ENCODE measurements at places on chromosomes 3 and 15.

GRCh38 chr15:64883100-64883581, 28.6 kb upstream of the ANKDD1A start:
- no peak for DNase-seq

GRCh38 chr15:89690276-89691218, at the start of the genes PEX11A and WDR93:
Gene PEX11A, minus strand, starts transcription at chr15:89690754. Its CDS starts 122 bp downstream, at chr15:89690632.
Gene WDR93, plus strand, starts transcription at chr15:89690811. Its CDS starts 10,936 bp downstream, at chr15:89701747.
- DNase-seq = peak; percentile 70

GRCh38 chr3:130014526-130014925, 40.0 kb downstream of the TRH start:
- no peak for DNase-seq

- no peak for DNase-seq
These were observed 200.4 kb upstream of the WNT5A start for GRCh38 chr3:55687526-55687925.

GRCh38 chr3:73789825-73790444, 165.2 kb upstream of the PDZRN3 start:
- no peak for DNase-seq

- DNase-seq = no peak
These were observed 1.1 kb downstream of the STAC start for GRCh38 chr3:36381311-36381956.

DNA sequence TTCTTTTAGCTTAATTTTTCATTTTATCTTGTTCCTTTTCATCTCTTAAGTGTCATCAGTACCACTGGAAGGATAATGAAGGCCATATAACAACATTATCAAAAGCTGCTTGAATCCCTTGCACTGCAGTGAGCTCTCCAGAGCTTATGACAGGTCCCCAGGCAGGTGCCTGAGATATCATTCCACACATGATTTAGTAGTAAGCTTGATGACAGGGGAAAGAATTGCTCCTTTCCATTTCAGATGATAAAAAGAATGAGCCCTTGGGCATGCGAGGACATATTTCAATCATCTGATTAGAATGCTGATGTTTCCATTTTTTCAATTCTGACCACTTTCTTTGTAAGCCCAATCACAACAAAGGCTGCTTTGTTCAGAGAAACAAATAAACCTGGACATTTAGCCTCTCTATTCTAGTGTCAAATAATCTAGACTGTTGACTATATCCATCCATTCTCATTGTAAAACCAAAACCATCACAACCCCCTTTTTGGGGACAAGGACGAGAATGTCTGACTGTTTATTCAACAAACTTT, 567.8 kb downstream of the IGSF11 start:
- DNase-seq = no peak

- DNase-seq = no peak
These were observed 48.1 kb upstream of the EPHA3 start for GRCh38 chr3:89059211-89059925.

GRCh38 chr3:182585532-182586150, 207.7 kb upstream of the ATP11B start:
- DNase-seq = no peak

DNA sequence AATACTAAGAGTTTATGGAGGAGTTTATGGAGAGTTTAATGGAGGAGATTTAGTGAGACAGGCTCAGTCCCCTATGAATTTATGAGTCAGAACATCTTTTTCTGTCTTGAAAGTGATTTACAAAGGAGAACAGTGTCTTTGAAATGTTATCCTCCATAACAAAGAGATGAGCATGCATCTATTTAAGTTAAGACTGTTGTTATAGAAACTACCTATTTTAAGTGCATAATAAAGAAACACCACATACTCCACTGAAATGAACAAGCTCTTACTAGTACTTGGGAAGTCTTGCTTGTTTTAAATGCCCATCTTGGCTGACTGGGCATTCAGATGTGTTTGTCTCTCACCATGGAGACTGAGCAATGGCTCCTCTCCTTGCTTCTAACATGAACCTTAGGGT, 118.7 kb upstream of the ACP3 start:
- no peak for DNase-seq

- no peak for DNase-seq
These were observed 135.4 kb downstream of the RAB11A start for GRCh38 chr15:66004618-66005262.

- no peak for DNase-seq
These were observed 379.4 kb downstream of the DIPK2A start for GRCh38 chr3:144351011-144351410.

DNA sequence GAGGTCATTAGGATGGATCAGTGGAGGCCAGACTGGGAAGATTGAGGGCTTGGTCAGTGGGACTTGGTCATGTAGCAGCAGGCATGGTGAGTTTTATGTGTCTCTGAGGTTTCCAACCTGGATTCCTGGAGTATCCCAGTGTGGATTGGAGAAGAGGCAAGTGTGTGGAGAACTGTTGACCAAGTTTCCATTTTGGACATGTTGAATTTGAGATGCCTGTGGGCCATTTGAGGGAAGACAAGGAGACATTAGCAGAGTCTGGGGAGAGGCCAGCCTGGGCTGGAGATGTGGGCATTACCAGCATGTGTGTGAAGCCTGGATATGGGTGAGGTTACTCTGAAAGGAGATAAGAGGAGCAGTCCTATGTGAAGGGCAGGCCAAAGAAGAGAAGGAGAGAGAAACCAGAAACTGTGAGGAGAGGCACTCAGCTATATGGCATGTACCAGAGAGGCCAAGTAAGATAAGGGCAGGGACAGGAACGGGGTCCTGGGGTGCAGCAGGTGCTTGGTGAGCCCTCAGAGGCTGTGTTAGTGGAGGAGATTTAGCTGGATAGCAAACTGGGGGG, 4.3 kb downstream of the SLC25A38 start:
- no peak for DNase-seq

DNA sequence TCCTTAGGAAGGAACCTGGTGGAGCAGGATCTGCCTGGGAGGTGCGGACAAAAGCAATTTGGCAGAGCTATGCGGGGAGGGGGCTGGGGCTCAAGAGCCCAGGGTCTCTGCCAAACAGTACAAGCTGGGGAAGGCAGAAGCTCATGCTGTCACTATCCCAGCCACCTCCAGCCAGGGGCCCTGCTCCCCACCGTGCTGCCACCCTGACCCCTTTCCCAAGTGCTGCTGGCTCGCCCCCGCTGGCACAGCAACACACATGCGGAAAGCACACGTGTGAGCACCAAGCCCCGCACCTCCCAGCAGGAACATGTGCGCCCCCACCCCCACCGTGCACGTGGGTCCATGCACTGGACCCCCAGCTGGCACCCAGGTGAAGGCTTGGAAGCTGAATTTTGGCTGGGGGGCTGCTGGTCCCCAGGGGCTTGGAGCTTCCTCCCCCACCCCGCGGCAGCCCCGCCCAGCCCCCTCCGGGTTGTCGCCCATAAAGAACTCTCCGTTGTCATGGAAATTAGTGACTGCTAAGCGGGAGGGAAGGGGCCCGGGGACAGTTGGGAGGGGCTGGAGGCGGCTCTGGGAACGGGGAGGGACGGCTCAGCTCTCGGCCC, 742 bp downstream of the CAMKV start:
- no peak for DNase-seq

DNA sequence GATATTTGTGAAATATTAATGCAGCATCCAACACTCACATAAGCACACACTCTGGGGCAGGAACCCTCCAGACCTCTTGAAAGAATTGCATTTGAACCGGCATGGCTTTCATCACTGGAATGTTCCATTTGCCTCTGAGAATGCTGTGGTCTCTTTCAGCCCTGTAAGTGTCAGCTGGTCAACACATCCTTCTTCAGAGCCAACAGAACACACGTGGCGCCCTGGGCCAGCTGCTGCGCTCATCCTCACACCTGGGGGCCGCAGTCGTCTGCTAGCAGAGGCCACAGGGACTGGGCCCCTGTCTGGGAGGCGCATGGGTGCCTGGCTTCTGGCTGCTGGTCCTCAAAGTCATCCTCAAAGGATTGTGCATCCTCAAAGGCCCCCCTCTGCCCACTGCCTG, 71.4 kb upstream of the HERC1 start:
- DNase-seq = no peak

- DNase-seq = no peak
These were observed 11.5 kb upstream of the PARP14 start for GRCh38 chr3:122668930-122669730.

Data from T-helper 1 cell (primary cell).